ENCODE measurements at places on chromosomes 13 and 19. TPM values are rescaled to one million over a fixed set of nuclear protein-coding genes. Genes with fewer than 3 reads are reported as not detected.

- no peaks in the 10 kb centered on the region for H3K36me3 ChIP-seq
- DNase-seq = no peak
- no peak overlapping the region for H3K27ac ChIP-seq
- no peak overlapping the region for H3K4me3 ChIP-seq
These were observed 293.3 kb downstream of the DLEU7 start for GRCh38 chr13:50550151-50550550.

The FCER2 gene
- total RNA-seq = not detected

The NAPSA gene
- total RNA-seq = 2.3 TPM

The C3 gene
- total RNA-seq = 0.25 TPM

The TMPRSS9 gene
- total RNA-seq = not detected

DNA sequence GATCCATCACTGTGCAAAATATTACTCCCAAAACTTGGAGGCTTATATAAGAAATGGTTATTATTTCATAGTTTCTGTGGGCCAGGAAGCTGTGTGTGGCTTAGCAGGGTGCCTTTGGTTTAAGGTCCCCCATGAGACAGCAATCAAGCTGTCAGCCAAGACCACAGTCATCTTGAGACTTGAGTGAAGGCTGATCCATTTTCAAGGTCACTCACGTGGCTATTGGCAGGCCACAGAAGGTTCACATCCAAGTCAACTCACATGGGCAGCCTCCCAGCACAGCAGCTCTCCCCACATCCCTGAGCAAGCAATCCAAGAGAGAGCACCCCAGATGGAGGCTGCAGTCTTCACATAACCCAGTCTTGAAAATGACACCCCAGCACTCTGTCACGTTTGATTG lies 537.4 kb downstream of the MYO16 start:
- H3K4me1 ChIP-seq = peaks cover 8% of the 10 kb centered on the region
- DNase-seq = no peak
- H3K36me3 ChIP-seq = no peaks in the 10 kb centered on the region
- no peak overlapping the region for H3K4me3 ChIP-seq

DNA sequence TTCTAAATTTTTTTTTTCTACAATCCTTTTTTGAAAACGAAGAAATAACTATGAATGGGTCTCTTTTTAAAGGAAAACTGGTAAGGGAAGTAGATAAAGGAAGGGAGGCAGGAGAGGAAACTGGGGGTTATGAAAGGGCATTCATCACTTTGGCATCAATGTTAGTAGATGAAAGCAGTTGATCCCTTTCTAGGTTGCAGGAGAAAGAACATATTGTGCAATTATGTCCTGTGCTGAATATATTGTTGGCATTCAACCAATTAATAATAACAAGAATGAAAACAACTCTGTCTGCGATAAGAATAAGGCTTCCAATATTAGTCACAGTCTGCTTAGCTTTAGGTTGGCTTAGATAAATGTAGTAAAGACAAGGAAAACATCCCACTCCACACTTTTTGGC lies 796.8 kb upstream of the KLHL1 start:
- no peaks in the 10 kb centered on the region for H3K36me3 ChIP-seq
- no peak overlapping the region for H3K27ac ChIP-seq
- H3K4me3 ChIP-seq = no peak overlapping the region
- no peak for DNase-seq
- no peaks in the 10 kb centered on the region for H3K27me3 ChIP-seq

The IGFL3 gene
- total RNA-seq = not detected

GRCh38 chr19:1836458-1837221 lies 11.6 kb downstream of the REXO1 start:
- no peaks in the 10 kb centered on the region for H3K36me3 ChIP-seq
- no peaks in the 10 kb centered on the region for H3K27me3 ChIP-seq
- H3K4me3 ChIP-seq = no peak overlapping the region
- peaks cover 5% of the 10 kb centered on the region for H3K4me1 ChIP-seq

- no peak for DNase-seq
- peaks cover 9% of the 10 kb centered on the region for H3K4me1 ChIP-seq
- H3K27ac ChIP-seq = no peak overlapping the region
- peaks cover 12% of the 10 kb centered on the region for H3K36me3 ChIP-seq
- no peak overlapping the region for H3K4me3 ChIP-seq
- no peaks in the 10 kb centered on the region for H3K27me3 ChIP-seq
These were observed 3.6 kb downstream of the ZNF507 start for GRCh38 chr19:32349051-32349450.

DNA sequence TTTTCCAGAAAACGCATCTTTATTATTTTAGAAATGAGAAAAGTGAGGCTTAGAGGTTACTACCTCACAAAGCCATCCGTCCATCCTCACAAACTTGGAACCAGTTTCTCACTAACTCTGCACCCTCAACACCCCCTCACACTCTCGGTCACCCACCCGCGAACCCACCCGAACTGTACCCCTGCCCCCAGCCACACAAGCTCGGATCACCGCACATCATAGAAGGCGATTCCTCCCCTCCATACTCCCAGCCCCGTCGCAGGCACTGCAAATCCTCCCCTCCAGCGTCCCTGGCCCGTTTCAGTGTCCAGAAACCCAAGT lies 238 bp downstream of the ZNF260 start:
- H3K27me3 ChIP-seq = no peaks in the 10 kb centered on the region
- no peak for DNase-seq
- peak overlapping the region; percentile 57 for H3K27ac ChIP-seq

DNA sequence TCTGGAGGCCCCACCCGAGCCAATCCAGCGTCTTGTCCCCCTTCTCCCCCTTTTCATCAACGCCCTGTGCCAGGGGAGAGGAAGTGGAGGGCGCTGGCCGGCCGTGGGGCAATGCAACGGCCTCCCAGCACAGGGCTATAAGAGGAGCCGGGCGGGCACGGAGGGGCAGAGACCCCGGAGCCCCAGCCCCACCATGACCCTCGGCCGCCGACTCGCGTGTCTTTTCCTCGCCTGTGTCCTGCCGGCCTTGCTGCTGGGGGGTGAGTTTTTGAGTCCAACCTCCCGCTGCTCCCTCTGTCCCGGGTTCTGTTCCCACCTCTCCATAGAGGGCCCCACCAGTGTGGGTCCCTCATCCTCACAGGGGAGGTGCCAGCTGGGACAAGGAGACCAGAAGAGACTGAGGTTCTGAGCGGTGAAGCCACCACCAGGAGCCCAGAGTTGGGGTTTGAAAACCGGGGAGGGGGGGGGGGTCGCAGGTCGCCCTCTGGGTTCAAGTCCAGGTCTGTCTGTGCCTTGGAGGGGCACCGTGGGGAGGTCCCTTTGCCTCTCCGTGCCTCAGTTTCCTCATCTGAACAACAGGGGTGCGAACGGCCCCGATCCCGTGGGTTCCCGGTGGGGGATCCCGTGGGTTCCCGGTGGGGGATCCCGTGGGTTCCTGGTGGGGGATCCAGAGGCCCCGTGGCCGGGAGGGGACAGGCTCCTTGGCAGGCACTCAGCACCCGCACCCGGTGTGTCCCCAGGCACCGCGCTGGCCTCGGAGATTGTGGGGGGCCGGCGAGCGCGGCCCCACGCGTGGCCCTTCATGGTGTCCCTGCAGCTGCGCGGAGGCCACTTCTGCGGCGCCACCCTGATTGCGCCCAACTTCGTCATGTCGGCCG lies at the start of gene ELANE:
TSS of gene ELANE (plus strand) at position 168 of the 878 bp plus-strand sequence. CDS start at position 194, 26 bp downstream.
- H3K27me3 ChIP-seq = no peaks in the 10 kb centered on the region
- no peak within 1 kb of the TSS for H3K4me3 ChIP-seq
- no peaks in the 10 kb centered on the region for H3K4me1 ChIP-seq
- H3K27ac ChIP-seq = no peak within 1 kb of the TSS

The LRG1 gene
- 0.19 TPM for total RNA-seq

The KRTDAP gene
- not detected for total RNA-seq

DNA sequence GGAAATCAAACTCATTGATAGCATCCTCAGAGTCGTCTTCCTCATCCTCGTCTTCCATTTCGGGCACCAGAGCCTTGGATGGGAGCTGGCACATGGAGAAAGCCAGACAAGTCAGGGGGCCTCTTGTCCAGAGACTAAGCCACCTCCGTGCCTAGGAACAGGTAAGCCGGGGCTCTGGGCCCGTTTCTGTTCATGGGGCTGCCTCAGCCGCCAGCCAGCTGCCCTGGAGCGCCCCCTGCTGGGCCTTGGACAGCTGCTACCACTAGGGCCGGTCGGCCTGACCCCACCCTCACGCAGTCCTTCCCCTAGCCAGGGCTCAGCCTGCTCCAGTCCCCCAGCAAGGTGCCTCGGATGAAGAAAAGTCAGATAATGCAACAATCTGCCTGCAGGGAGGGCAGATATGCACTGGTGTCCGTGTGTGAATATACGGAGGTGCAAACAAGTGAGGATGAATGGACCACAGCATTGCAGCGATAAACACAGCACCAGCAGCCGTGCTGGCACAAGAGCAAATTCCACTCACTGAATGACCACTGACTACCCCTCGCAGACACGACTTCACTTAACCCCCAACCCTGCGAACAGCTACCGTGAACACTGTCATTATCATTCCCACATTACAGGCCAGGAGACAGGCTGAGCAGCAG lies 11.9 kb upstream of the PRKD2 start:
- H3K27me3 ChIP-seq = no peaks in the 10 kb centered on the region
- no peak overlapping the region for H3K27ac ChIP-seq
- H3K36me3 ChIP-seq = no peaks in the 10 kb centered on the region
- H3K4me1 ChIP-seq = no peaks in the 10 kb centered on the region
- no peak overlapping the region for H3K4me3 ChIP-seq

DNA sequence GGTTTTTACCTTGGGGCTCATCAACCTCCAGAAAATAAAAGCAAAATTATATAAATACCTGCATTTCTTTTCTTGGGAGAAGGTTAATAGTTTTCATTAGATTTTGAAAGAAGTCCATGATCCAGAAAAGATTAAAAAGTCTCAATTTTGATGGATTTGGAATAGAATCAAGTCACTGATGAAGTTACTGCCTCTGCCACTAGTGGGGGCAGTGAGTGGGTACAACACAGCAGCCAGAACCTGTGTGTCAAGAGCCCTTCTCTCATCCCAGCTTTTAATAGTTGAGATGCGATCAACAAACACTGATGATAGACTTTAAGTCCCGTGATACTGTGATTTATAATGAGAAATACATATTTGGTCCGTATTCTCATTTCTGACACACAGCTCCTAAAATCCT lies 686.7 kb downstream of the DIAPH3 start:
- no peak overlapping the region for H3K4me3 ChIP-seq
- peaks cover 26% of the 10 kb centered on the region for H3K4me1 ChIP-seq
- DNase-seq = no peak
- H3K27ac ChIP-seq = no peak overlapping the region
- H3K36me3 ChIP-seq = no peaks in the 10 kb centered on the region

The RUVBL2 gene
- total RNA-seq = 67.0 TPM

- peak overlapping the region; percentile 70 for H3K27ac ChIP-seq
- H3K4me1 ChIP-seq = peaks cover 28% of the 10 kb centered on the region
These were observed 67.1 kb downstream of the RASA3 start for GRCh38 chr13:114065141-114065925.

- DNase-seq = peak; percentile 97
- H3K36me3 ChIP-seq = peaks cover 4% of the 10 kb centered on the region
- H3K27me3 ChIP-seq = no peaks in the 10 kb centered on the region
- H3K27ac ChIP-seq = no peak overlapping the region
These were observed 19.5 kb downstream of the PRKD2 start for GRCh38 chr19:46697204-46697960.

DNA sequence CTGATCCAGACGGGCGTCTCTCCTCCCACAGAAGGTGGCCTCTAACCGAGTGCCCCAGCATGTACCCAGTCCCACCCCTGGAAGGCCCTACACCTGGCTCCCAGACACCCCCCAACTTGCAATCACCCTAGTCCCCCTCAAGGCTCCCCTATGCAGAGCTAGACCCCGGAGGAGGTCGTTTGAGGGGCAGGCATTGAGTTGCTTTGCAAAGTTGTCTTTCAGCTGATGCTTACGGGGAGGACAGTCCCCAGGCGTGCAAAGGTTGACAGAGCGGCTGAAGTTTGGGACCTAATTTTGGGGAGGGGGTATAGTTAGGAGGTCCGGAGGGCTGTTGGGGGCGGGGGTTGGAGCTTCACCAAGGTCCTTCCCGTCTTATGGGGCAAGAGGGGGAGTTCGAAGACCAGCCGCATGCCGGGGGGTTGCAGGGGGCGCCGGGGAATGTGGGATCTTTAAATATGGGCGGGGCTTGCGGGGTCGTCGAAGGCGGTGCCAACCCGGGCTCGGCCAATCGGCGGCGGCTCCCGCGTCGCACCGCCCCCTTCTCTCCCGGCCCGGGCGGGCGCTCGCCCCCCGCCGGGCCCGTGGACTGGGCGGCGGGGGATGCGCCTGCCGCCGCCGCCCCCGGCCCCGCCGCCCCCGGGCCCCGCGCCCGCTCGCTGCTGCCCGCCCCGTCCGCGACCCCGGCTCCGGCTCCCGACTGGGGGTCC lies at the start of gene KCNN1:
TSS of gene KCNN1 (plus strand) at position 558 of the 707 bp plus-strand sequence. CDS start 6,782 bp downstream, outside the sequence.
- H3K4me3 ChIP-seq = peak within 1 kb of the TSS; percentile 89
- no peaks in the 10 kb centered on the region for H3K36me3 ChIP-seq
- peak; percentile 85 for DNase-seq
- H3K4me1 ChIP-seq = peaks cover 5% of the 10 kb centered on the region
- no peak within 1 kb of the TSS for H3K27ac ChIP-seq
- H3K27me3 ChIP-seq = peaks cover 34% of the 10 kb centered on the region

DNA sequence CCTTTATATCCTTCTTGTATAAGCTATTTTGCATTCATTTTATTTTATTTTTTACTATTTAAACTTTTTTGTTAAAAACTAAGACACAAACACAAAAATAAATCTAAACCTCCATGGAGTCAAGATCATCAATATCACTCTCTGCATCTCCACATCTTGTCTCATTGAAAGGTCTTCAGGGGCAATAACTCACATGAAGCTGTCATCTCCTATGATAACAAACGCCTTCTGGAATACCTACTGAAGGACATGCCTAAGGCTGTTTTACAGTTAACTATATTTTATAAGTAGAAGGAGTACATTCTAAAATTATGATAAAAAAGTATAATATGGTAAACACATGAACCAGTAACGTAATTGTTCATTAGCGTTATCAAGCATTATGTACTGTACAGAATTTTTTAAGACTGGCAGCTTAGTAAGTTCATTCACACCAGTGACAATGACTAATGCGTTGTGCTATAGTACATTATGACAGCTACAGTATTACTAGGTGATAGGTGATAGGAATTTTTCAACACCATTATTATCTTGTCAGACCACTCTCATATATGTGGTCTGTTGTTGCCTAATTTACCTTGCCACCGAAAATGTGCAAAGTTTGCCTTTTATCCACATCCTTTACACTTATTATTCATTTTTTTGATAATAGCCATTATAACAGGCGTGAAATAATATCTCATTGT lies 390.7 kb upstream of the SLITRK1 start:
- H3K27me3 ChIP-seq = no peaks in the 10 kb centered on the region
- no peaks in the 10 kb centered on the region for H3K36me3 ChIP-seq
- no peak overlapping the region for H3K4me3 ChIP-seq
- no peak overlapping the region for H3K27ac ChIP-seq

- no peaks in the 10 kb centered on the region for H3K4me1 ChIP-seq
- no peaks in the 10 kb centered on the region for H3K27me3 ChIP-seq
- DNase-seq = no peak
- no peaks in the 10 kb centered on the region for H3K36me3 ChIP-seq
- H3K27ac ChIP-seq = no peak overlapping the region
- H3K4me3 ChIP-seq = no peak overlapping the region
These were observed 8.7 kb downstream of the CD177 start for GRCh38 chr19:43362179-43362578.

- H3K27ac ChIP-seq = no peak overlapping the region
- no peaks in the 10 kb centered on the region for H3K36me3 ChIP-seq
- H3K4me3 ChIP-seq = no peak overlapping the region
- peaks cover 13% of the 10 kb centered on the region for H3K4me1 ChIP-seq
These were observed 6.6 kb downstream of the PEPD start for GRCh38 chr19:33514885-33515551.

The GPR18 gene
- not detected for total RNA-seq

GRCh38 chr19:18660051-18660910 lies 23.2 kb upstream of the CRTC1 start:
- H3K4me3 ChIP-seq = no peak overlapping the region
- H3K27ac ChIP-seq = no peak overlapping the region
- H3K4me1 ChIP-seq = peaks cover 16% of the 10 kb centered on the region
- no peaks in the 10 kb centered on the region for H3K36me3 ChIP-seq

GRCh38 chr19:12943437-12944044 lies 2.1 kb upstream of the RAD23A start:
- peaks cover 10% of the 10 kb centered on the region for H3K36me3 ChIP-seq
- H3K27me3 ChIP-seq = no peaks in the 10 kb centered on the region
- H3K4me3 ChIP-seq = no peak overlapping the region
- peaks cover 15% of the 10 kb centered on the region for H3K4me1 ChIP-seq
- no peak for DNase-seq
